ENCODE measurements at places on chromosomes 11 and 22.

GRCh38 chr11:62919898-62920640 is 1.1 kb downstream of the CHRM1 start:
- no peak for DNase-seq

DNA sequence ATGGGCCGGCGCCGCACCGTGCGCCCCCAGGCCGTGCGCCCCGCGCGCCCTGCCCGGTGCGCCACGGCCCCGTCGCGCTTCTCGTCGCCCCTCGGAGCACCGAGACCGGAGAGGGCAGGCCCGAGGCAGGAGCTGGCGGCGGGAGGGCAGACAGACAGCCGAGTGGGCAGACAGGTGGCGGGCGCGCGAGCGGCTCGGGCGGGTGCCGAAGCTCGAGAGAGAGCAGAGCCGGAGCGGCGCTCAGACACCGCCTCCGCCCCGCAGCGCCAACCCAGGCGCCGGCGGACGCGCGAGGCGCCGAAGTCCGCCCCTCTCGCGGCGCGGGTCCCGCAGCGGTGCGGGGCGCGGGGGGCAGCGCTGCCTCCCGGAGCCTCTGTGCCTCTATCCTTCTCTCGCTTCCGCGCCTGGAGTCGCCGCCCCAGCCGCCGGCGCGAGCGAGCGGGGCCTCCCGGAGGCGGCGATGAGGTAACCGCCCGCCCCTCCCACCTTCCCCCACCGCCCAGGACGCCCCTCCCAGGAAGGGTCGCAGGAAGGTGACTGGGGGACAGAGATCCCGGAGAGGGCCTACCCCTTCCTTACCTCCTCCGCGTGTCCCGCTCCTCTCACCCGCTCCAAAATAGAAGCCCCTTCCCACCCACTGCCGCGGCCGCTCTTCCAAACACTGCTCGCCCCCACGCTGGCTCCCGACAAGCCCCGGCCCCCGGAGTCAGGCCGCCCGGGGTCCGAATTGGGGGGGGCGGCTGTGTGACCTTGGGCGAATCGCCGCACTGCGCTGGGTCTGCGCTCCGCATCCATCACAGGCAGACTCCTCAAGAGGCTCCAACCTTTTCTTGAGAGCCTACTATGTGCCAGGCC is at the start of gene RASL10A:
Gene RASL10A, minus strand, starts transcription at position 412 of the 855 bp plus-strand sequence. CDS start 451 bp downstream, outside the sequence.
- DNase-seq = no peak

GRCh38 chr11:119668676-119669075 is 60.3 kb downstream of the NECTIN1 start:
- no peak for DNase-seq

DNA sequence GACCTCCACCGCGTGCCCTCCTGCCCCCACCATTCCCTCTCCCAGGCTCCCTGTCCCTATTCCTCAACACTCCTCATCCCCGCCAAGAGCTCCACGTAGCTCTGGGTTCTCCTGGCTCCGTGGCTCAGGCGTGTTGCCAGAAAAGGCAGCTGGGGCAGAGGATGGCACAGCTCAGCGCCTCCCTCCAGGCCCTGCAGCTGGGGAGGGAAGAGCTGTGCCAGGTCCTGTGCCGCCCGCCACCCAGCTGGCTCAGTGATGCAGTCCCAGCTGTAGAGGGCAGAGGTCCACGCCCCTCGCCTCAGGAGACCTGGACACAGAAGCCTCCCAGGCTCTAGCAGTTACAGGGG is 4.2 kb downstream of the ARHGAP1 start:
- no peak for DNase-seq

GRCh38 chr11:66012946-66013761 is 1.3 kb downstream of the CST6 start:
- DNase-seq = no peak

Data from fibroblast of pulmonary artery (primary cell).